ENCODE measurements at places on chromosomes 6 and 20.

- no peak for DNase-seq
Observed at GRCh38 chr6:37794825-37795224, 24.7 kb upstream of the ZFAND3 start.

GRCh38 chr6:52233975-52234823 is 10.1 kb downstream of the IL17F start:
- no peak for DNase-seq

DNA sequence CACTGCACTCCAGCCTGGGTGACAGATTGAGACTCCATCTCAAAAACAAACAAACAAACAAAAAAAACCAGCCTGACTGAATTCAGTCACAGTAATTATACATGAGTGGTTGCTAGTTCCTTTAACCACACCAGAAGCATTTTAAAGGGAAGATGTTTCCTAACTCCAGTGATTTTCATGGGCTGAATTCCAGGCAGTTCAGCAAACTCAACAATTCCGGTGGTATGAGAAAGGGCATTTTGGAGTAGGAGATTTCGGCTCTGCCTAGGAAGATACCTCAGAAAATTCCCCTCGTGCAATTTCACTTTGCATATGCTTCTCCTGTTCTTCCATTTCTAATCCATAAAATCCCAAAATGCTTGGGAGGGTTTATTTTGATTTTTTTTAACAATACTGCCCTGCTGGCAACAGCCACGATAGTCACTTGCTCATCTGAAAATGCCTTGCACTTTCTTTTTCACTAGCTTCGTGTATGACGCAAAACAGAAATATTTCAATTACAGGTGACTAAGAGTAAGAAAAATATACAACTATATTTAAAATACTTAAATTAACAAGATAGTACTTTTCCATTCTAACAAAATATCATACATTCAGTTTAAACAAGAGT is 48.3 kb upstream of the IPCEF1 start:
- no peak for DNase-seq

- no peak for DNase-seq
Observed at GRCh38 chr6:15431762-15432483, 186.1 kb downstream of the JARID2 start.

DNA sequence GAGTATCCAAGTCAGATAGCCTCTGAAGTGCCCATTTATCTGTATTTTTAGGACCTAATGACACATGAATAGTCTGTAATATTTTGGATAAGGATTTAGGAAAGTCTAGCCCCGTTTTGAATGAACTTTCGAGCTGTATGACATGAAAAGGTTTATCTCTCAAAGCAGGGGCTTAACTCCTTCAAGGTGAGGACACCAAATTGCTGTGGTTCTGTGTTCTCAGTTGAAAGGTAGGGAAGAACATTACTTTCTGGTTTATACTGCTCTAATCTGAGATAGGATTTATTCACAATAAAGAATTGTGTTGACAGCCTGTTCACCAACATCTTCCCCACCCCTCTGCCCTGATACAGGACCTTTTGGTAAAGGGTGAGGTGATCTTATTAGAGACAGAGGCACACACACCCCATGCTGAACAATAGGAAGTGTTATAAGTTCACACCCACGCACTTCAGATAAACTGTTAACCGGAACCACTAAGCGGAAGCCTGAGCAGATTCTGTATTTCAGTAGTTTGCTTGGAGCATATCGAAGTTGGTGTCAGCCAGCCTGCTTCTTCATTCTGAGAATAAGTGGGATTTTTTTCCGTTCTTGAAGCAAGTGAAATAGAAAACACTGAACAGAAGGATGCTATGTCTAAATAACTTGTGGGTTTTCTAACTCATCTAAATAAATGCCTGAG is 223.3 kb downstream of the TMEM242 start:
- peak; percentile 67 for DNase-seq

DNA sequence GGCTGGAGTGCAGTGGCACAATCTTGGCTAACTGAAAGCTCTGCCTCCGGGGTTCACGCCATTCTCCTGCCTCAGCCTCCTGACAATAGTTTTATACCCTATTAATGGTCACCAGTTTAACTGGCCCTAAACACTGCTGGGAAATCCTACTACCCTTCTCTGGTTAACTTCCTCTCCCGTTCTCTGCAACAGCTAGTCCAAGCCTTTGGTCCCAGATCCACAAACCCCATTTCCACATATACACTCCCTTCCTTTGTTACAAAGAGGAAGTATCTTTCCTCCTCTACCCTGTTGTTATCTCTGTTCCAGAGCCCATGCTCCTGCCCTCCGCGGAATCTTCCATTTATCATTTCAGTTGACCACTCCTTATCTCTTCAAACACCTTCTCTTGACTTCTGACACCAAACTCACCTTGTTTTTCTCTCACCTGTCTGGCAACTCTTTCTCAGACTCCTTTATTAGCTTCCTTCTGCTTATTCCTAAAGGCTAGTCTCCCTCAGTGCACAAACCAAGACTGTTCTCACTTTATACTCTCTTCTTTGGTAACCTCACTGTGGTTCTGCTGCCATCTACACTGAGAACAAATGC is 25.0 kb upstream of the TBC1D22B start:
- no peak for DNase-seq

All from CD4-positive, alpha-beta T cell treated with Interleukin-12 subunit alpha and Interleukin-12 subunit beta, for 1 hour (primary cell).